ENCODE measurements at places on chromosomes 5 and 9.
A peak's percentile ranks its signal among the peaks of the same experiment; 100 is the strongest.

DNA sequence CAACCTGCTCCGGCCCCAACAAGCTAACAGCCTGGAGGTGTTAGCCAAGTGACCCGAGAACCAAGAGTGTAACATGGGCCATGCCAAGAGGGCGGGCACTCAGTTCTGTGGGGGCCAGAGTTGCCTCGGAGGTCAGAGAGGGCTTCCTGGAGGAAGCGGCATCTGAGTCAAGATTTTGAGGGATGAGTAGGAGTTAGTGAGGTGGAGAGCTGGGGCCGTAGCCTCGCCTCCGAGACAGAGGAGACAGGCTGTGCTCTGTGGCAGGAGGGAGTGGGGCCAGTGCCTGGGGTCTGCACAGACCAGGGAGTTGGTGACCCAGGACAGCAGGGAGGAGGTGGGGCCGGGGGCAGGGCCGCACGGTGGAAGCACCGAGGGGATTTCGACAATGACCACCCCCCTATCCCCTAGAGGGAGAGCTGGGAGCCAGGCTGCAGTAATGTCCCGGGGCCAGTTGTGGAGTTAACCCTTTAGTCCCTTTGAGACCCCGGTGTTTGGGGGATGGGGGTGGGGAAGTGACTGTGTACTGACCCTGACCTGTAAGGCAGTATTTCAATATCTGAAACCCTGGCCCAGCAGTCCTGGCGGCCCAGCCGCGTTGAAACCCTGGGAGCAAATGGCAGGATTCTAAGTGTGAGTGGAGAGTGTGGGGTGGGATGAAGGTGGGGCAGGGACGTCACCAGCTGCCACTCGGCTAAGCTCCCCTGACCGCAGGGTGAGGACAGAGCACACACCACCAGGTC, 148.7 kb upstream of the COL5A1 start:
- no peak for DNase-seq

DNA sequence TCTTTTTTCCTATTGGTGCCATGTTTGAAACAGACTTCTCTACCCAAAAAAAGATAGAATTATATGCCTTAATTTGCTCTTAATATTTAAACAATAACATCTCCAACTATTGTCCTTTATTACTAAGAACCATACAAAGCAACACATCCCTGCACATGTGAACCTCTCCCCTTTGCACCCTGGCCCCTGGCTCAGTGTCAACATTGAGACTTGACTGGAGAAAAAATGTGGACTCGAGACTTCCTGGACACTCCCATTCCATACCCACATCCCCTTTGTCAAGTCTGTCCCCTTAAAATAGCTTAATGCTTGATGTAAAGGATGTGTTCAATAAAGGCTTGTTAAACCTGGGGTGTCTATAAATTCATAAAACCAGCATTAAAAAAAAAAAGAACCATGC, 53.2 kb downstream of the TTC39B start:
- no peak for DNase-seq

- DNase-seq = no peak
Measured at GRCh38 chr5:1687301-1687970, 112.2 kb downstream of the MRPL36 start.

- DNase-seq = no peak
Measured at GRCh38 chr9:99167694-99168093, 54.0 kb downstream of the ALG2 start.

GRCh38 chr9:21210311-21210710, 3.4 kb upstream of the IFNA10 start:
- DNase-seq = no peak

GRCh38 chr9:129040113-129040643, 3.8 kb downstream of the MIGA2 start:
- no peak for DNase-seq

GRCh38 chr9:131080589-131080988, 15.7 kb upstream of the AIF1L start:
- no peak for DNase-seq

- DNase-seq = no peak
Measured at GRCh38 chr5:102089883-102090282, 206.2 kb downstream of the SLCO4C1 start.

DNA sequence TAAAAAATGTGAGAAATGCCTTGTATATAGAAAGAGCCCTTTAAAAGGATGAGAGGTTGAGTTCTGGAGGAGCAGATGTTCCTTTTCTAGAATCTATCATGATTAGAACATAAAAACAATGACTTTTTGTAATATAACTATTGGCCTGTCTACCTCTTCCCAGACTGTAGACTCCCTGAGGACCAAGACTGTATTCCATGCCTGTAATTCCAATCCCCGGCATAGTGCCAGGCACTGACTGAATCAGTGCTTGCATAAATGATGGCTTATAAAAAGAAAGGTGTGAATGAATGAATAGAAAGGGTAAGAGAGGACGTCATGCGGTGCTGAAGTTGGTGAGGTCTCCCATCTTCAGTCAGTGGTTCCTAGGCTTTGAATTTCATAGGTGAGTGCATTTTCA, 92.6 kb upstream of the GDNF start:
- no peak for DNase-seq

DNA sequence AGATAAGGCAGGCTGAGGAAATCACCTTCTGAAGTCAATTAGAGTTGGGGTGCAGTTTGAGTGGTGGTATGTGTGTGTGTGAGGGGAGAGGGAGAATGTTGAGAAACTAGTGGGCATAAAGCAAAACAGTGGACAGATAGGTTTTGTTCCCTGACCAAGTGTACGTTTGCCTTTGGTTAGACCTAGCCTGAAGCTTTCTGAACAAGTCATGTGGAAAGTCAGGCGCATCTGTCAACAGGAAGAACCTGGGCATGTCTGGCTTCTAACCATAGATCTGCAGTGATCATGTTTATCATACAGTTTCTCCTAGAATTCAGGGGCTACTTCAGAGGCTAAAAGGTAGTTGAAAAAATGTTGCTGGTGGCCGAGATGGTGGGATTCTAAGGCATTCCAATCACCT, 143.2 kb upstream of the PCA3 start:
- DNase-seq = no peak

- DNase-seq = no peak
Measured at GRCh38 chr9:38015906-38016305, 53.1 kb downstream of the SHB start.

GRCh38 chr9:137580209-137580953, 1.7 kb upstream of the DPH7 start:
- DNase-seq = peak; percentile 47

GRCh38 chr5:37184748-37185364, 64.3 kb downstream of the CPLANE1 start:
- DNase-seq = no peak

DNA sequence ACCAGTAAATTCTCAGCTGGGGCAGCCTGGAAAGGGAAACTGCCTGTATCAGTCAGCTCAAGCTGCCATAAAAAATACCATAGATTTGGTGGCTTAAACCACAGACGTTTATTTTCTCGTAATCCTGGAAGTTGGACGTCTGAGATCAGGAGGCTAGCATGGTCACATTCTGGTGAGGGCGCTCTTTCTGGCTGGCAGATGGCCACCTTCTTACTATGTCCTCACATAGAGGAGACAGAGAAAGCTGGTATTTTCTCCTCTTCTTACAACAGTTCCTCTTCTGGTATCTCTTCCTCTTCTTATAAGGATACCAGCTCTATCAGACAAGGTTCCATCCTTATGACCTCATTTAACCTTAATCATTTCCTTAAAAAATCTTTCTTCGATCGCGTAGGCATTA, 50.5 kb upstream of the RFX3 start:
- no peak for DNase-seq

GRCh38 chr5:1513326-1514026, 10.3 kb downstream of the LPCAT1 start:
- DNase-seq = no peak

Data from BE2C (cell line).